IMR-90 (cell line): ENCODE measurements at places on chromosomes 6 and 20. TPM values are rescaled to one million over a fixed set of nuclear protein-coding genes. Genes with fewer than 3 reads are reported as not detected.

Gene FAXC
- 1.1 and 1.9 TPM in 2 replicates for total RNA-seq

Gene ASIP
- not detected in 2 replicates for total RNA-seq

Gene GPR6
- not detected in 2 replicates for total RNA-seq

Gene XKR7
- total RNA-seq, result not detected in 2 replicates

Gene CCDC167
- 35.8 and 59.4 TPM in 2 replicates for total RNA-seq

Gene SNAI1
- total RNA-seq, result 0.54 and 0.83 TPM in 2 replicates

Gene ALDH8A1
- under 0.01 TPM in 2 replicates for total RNA-seq

Gene EFCAB8
- not detected in 2 replicates for total RNA-seq

Gene PRDM13
- not detected in 2 replicates for total RNA-seq

Gene BTN1A1
- total RNA-seq, result not detected in 2 replicates

Gene LST1
- not detected in 2 replicates for total RNA-seq

Gene ID4
- total RNA-seq, result 3.0 and 11.1 TPM in 2 replicates

Gene GCLC
- 20.8 and 24.2 TPM in 2 replicates for total RNA-seq

Gene RAMACL
- total RNA-seq, result 0.90 and 1.1 TPM in 2 replicates

Gene CFB
- total RNA-seq, result 1.4 and 1.8 TPM in 2 replicates

Gene XPO5
- 30.0 and 30.1 TPM in 2 replicates for total RNA-seq

Gene RBM24
- total RNA-seq, result 4.1 and 6.7 TPM in 2 replicates

Gene MYMX
- not detected in 2 replicates for total RNA-seq

Gene GPSM3
- total RNA-seq, result 3.0 and 3.9 TPM in 2 replicates

Gene PKHD1
- total RNA-seq, result not detected in 2 replicates

Gene ZSWIM3
- total RNA-seq, result 8.1 and 8.6 TPM in 2 replicates

Gene PI3
- not detected in 2 replicates for total RNA-seq

Gene COQ3
- total RNA-seq, result 8.2 and 9.2 TPM in 2 replicates

Gene TMEM74B
- total RNA-seq, result not detected in 2 replicates

Gene SSTR4
- total RNA-seq, result not detected in 2 replicates

Gene SOX18
- not detected in 2 replicates for total RNA-seq

Gene HUS1B
- total RNA-seq, result 0.36 and 0.56 TPM in 2 replicates

Gene TNXB
- total RNA-seq, result under 0.01 TPM in 1 of 2 replicates, not detected in the other

Gene PBOV1
- total RNA-seq, result not detected in 2 replicates

Gene RIPPLY2
- total RNA-seq, result not detected in 2 replicates

Gene FGD2
- total RNA-seq, result not detected in 2 replicates

Gene PGC
- total RNA-seq, result not detected in 2 replicates
